ENCODE measurements at places on chromosomes 6 and 20. TPM values are rescaled to one million over a fixed set of nuclear protein-coding genes. Genes with fewer than 3 reads are reported as not detected.
A peak's percentile ranks its signal among the peaks of the same experiment; 100 is the strongest.

DNA sequence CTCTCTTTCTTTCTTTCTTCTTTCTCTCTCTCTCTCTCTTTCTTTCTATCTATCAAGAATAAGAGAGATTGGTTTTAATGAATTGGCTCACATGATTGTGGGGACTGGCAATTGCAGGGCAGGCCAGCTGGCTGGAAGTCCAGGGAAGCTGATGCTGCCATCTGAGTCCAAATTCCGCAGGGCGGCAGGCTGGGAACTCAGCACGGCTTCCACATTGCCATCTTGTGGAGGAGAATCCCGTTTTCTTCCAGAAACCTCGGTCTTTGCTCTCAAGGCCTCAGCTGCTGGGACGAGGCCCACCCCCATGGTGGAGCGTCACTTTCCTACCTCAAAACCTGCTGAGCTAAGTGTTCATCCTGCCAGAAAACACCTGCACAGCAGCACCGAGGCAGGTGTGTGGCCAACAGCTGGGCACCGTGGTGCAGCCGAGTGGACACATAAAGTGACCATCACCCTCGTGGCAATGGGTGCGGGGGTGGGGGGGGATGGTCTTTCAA, 58.8 kb upstream of the SLCO4A1 start:
- DNase-seq: peak; percentile 78

DNA sequence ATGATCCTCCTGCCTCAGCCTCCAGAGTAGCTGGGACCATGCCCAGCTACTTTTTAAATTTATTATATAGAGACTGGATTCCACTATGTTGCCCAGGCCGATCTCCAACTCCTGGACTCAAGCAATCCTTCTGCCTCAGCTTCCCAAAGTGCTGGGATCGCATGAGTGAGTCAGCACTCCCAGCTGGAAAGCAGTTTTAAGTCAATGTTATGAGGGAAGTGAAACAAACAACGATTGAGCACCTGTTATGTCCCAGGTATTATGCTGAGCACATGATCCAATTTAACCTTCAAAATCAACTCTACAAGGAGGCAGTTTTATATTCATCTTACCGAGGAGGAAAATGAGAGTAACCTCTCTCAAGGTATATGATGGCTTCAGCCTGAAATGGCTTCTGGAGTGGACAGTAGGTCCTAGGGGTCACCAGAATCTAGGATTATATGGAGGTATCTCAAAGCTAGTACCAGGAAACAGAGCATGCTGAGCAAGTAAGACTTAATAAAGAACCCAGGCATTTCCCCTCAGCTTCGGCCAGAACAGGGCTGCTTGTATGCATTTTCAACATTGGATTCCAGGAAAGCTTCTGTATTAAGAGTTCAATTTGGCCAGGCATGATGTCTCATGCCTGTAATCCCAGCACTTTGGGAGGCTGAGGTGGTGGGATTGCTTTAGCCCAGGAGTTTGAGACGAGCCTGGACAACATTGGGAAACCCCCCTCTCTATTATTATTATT, 55.0 kb downstream of the EDN1 start:
- DNase-seq: no peak

- DNase-seq: no peak
Observed at GRCh38 chr6:5412017-5412416, 150.7 kb downstream of the FARS2 start.

DNA sequence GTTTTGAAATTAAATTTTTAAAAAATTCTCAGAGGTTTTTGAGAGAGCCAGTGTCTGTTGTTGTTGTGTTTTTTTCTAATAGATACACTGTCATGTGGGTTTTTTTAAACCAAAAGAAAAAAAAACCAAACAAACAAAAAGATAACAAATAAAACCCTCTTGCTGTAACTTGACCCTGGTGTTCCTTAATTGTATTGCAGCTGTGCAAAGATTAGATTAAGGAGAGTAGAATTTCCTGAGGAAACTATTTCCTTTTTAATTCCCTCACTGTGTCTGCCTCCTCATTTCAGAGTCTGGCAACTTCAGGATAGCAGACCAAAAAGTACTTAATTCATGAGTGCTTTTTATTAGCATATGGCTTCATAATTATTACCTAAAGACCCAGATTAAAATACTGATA, 281.9 kb downstream of the EPM2A start:
- no peak for DNase-seq

GRCh38 chr20:37406010-37406998, 60.4 kb downstream of the SRC start:
- no peak for DNase-seq

- no peak for DNase-seq
Observed at GRCh38 chr6:21745543-21746337, 152.2 kb downstream of the SOX4 start.

DNA sequence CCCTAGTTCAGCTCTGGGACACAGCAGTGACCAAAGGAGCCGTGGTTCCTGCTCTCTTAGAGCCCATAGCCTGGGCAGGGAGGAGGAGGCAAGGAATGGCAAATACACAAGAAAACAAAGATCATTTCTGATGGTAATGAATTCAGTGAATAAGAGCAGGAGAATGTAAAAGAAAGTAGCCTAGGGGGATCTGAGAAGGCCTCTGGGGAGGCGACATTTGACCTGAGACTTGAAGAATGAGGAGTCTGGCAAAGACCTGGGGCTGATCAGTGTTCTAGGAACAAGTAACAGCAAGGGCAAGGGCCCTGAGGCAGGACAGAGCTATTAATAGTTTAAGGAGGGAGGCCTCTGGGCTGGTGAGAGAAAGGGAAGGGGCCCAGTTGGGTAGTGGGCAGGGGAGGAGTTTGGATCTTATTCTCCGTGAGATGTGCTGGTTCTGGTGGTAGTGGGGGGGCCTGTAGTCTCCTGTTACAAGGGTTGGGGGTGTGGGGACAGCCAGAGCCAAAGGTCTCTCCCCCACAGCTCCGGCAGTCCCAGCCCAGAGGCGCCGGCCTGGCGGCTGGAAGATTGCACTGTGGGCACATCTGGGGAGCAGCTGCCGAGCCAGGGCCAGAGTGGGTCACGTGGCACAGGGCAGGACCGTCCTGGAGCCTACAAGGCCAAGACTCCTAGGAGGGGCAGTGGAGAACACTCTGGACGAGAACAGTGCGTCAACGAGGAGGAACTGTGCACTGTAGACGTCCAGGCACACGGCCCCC, 9.3 kb upstream of the ID1 start:
- DNase-seq: peak; percentile 87

DNA sequence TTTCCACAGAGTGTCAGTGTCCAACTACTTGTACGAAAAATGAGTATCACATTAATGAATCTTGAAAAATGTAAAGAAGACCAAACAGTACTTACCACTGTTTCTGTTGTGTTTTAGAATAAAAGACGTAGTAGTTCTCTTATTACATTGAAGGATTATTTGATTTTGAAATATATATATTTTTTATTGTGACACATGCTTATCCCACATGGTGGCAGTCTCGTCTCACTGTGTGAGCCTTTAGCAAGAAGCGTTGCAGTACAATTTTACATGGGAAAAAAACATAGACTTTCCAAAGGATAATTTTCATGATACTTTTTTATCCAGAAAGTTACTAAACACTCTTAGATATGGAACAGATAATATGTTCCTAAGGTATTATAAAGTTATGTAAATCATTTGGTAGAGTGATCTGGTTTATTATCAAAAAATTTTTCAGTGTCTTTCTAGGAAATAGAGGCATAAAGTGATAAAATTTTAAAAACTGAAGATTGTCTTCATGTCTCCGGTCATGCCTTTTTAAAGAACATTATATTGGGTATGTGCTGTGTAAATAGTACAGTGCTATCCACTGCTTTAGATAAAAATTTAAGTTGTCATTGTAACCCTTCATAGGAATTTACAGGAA, 117.5 kb upstream of the SAMD5 start:
- DNase-seq: no peak

GRCh38 chr6:83114164-83114563, 46.7 kb downstream of the DOP1A start:
- DNase-seq: no peak

- DNase-seq: no peak
Observed at GRCh38 chr6:159807150-159807858, 7.2 kb downstream of the PNLDC1 start.

- no peak for DNase-seq
Observed at GRCh38 chr6:70520575-70520974, 46.2 kb upstream of the SDHAF4 start.

DNA sequence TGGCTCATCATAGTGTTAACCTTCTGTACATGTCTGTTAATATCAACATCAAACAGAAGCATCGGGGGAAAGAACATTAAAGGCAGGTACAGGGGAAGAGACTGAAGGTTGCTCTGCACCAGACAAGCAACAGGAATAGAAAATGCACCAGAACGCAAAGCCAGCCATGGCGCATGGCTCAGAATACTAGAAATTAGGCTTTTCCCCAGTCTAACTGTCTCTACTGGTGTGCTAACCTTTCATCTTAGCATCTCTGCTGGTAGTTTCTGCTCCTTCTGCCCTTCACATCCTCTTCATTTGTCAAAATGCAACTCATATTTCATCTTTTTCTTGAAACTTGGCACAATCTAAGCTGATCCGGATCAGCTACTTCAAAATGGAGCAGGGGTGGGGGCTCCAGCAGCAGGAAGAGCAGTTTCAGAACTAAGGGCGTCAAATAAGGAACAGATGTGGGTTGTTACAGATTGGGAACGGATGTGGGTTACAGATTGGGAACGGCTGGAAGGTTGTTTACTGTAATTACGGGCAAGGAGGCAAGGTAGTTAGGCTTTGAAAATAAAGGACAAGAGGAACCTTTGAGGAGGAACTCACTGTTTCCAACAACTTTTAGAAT, 13.1 kb upstream of the RNASET2 start:
- DNase-seq: no peak

- DNase-seq: no peak
Observed at GRCh38 chr6:154123155-154123956, 84.3 kb downstream of the OPRM1 start.

DNA sequence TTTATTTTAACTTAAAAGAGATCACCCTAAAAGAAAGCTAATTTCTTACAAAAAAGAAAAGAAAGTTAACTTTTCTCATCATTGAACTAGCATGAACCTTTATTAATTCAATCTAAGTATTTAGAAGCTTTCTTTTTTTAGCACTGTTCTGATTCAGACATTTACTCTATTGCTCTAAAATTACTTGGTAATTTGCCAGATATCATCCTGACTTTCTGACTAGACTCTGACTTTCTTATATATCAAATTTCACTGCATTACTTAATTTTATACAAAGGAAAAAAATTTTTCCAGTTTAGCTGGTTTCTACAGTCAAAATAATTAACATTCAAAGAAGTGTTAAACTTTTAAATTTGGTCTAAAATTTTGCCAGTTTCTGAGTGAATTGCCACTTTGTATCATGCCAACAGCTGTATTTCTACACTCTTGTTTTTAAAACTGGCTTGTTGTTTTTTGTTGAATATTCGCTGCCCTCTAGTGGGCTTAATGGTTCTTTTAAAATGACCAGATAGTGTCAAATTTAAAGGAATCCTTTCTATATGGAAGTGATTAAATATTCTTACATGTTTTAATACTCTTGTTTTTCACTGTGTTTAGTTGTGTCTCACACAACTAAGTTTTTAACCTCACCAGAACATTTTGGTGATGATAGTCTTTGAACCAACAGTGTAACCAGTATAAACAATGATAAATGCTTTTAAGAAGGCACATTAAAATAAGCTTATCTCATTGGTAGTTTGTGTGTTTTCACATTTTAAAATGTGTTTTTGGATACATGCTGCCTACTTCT, 102.0 kb downstream of the POPDC3 start:
- DNase-seq: no peak

DNA sequence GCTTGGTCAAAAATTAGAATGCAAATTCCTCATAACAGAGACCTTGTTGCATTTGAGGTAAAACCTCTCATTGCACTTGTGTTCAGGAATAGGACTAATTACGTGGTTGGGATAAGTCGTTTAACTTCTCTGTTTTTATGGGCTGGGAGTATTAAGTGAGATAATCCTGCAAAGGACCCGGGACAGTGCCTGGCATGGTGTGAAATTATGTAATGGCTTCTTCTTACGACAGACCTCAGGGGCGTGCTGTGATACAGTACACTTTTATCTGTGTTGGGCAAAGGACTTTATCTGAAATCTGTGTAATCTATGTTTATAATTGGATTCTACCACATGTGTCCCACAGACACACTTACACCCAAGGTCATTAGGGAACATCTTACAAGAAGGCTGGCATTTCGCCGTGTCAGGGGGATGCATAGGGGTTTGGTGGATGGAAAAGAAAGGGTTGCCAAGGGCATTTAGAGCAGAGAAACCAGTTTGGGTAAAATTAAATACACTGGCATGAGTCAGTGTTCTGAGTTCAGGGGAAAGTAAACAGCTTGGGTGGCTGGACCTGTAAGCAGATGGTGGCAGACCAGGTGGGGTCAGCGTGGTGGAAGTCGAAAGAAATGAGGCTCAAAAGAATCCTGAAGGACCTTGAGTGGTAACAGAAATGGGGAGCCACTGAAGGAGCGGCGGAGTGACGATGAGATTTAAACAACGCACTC, 17.2 kb upstream of the RTF2 start:
- DNase-seq: peak; percentile 46

DNA sequence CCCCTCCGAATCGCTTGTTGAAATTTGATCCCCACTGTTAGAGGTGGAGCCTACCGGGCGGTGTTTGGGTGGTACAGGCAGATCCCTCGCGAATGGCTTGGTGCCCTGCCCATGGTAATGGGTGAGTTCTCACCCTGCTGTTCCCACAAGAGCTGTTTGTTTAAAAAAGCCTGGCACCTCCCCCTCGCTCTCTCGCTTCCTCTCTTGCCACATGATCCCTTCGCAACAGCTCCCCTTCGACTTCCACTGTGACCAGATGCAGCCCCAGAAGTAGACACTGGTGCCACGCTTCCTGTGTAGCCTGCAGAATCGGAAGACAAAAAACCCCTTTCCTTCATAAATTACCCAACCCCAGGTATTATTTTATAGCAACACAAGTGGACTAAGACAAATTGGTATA, 292.2 kb upstream of the QKI start:
- DNase-seq: no peak

GRCh38 chr6:484086-484745, 92.7 kb downstream of the IRF4 start:
- no peak for DNase-seq

GRCh38 chr20:17560344-17561074, 9.4 kb upstream of the DSTN start:
- DNase-seq: no peak

- no peak for DNase-seq
Observed at GRCh38 chr20:57922083-57922482, 212.3 kb upstream of the PMEPA1 start.

GRCh38 chr6:24330137-24330732, 27.6 kb downstream of the DCDC2 start:
- DNase-seq: no peak

The SCRT2 gene
- not detected for total RNA-seq

The SLC26A8 gene
- total RNA-seq: not detected

The CCDC167 gene
- 36.4 TPM for total RNA-seq

The TRIM40 gene
- not detected for total RNA-seq

The TAGAP gene
- total RNA-seq: 1.4 TPM

The RAET1G gene
- not detected for total RNA-seq

The TRIM31 gene
- total RNA-seq: 0.36 TPM

The TGM3 gene
- not detected for total RNA-seq

The CFB gene
- total RNA-seq: 14.3 TPM

The LTB gene
- total RNA-seq: 0.66 TPM

The SNAP25 gene
- 9.4 TPM for total RNA-seq

The POM121L2 gene
- not detected for total RNA-seq
